Dorsolateral prefrontal cortex (tissue), 122 donors: ENCODE measurements at places on chromosomes 13 and 19.

DNA sequence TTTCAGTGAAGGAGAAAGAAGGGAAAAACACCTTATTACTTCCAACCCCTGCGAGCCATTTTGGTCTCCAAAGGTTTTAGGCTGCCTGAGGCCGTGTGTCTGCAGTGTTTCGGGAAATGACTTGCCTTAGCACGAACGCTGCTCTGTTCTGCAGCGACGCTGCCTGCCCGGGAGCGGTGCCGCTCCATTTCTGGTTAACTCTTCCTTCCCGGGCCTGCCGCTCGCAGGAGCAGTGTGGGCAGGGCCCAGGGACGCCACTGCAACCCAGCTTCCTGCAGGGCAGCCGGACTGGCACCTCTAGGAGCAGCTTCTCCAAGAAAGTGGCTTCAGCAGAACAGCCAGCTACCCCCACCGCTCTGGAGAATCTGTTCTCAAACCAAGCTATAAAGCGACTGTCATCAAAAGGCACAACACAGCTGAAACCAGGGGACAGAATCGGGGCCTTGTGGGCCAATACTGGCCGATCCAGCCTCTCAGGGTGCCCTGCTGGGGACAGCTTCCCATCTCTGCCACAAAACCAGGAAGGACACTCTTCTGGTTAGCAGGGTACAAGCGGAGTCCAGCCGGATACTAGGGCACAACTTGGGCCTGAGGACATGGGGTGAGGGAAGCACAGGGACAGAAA is 72.2 kb downstream of the KCTD15 start:
- DNase-seq: peak; percentile 42

DNA sequence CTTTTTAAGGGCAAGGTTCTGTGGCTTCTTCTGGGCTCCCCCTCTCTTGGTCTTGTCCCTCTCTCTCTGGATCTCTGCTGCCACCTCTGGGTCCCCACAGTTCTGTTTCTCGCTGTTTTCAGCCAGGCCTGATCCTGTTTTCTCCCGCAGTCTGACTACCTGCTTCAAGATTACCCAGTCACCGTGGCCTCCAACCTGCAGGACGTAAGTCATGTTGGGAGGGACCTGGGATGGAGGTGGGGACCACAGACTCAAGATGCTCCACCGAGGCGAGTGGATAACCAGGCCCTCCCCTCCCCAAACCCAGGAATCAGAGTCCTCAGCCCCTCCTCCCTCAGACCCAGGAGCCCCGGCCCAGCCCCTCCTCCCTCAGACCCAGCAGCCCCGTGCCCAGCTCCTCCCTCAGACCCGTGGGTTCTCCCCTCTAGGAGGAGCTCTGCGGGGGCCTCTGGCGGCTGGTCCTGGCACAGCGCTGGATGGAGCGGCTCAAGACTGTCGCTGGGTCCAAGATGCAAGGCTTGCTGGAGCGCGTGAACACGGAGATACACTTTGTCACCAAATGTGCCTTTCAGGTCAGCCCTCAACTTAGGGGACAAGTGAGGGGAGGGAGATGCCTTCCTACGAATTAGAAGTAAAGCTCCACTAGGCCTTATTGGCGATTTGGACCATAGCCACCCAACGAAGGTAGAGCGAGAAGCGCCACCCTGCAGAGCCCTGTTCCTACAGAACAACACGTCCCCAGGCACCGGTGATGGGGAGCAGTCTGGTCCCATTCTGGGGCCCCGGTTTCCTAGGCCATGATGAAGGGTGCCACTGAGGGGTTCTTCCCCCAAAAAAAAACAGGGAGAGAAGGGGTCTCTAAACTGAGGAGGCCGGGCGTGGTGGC is 2.2 kb downstream of the FLT3LG start:
- no peak for DNase-seq

GRCh38 chr19:41848666-41849065 is 3.8 kb downstream of the DMRTC2 start:
- no peak for DNase-seq

DNA sequence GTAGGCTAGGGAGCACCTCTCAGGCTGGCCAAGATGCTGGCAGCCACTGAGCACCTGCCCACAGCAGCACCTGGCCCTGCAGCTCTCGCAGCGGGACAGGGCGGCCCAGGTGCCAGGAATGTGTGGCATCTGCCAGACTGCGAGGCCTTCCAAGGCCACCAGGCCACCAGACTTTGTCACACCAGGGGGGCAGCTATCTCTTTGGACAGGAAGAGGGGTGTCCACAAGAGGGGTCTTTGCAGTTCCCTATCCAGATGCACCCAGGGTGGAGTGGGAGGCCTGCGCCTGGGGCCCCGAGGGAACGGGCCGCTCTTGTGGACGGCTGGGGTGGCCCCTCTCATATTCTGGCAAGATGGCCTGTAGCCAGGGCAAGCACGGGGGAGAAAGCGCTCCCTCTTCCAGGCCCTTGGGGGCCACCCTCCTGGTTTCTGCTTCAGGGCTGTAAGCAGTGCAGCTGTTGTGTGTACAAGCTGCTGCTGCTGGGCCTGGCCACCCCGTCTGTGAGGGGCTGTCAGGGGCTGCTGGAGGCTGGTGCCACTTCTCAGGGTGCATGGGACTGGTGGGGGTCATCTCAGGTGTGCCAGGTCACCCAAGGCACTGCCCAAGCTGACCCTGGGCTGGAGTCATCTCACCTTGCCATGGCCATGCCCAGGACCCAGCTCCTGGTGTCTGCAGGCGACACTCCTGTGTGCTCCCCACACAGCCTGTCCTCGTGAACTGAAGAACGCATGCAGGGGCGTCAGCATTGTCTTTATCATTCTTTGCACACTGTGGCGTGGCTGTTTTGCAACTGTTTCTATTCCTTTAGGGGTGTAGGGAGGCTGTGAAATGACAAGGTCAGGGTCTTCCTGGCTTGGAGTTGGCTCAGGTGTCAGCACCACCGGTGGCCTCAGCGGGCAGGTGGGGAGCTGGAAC is 1.8 kb downstream of the TEX29 start:
- no peak for DNase-seq

DNA sequence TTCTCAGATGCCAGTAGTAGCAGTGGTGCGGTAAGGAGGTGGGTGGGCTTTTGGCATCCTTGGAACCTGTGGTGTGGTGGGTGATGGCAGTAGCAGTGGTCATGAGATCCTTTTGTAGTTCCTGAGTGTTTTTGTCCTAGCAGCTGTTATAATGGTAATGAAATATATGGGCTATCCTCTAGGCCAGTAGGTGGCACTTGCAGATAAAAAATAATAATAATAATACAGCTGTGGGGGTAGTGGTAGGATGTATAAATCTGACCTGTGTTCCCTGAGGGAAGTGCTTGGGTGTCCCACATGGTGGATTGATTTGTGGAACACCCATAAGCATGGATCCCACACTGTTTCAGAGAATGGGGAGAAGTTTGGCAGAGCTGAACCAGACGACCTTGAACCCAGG is 334.0 kb downstream of the SLITRK5 start:
- DNase-seq: no peak

GRCh38 chr19:1366296-1366695 is 17.4 kb upstream of the NDUFS7 start:
- DNase-seq: no peak

GRCh38 chr19:34475026-34475974 is 6.3 kb upstream of the WTIP start:
- DNase-seq: no peak

DNA sequence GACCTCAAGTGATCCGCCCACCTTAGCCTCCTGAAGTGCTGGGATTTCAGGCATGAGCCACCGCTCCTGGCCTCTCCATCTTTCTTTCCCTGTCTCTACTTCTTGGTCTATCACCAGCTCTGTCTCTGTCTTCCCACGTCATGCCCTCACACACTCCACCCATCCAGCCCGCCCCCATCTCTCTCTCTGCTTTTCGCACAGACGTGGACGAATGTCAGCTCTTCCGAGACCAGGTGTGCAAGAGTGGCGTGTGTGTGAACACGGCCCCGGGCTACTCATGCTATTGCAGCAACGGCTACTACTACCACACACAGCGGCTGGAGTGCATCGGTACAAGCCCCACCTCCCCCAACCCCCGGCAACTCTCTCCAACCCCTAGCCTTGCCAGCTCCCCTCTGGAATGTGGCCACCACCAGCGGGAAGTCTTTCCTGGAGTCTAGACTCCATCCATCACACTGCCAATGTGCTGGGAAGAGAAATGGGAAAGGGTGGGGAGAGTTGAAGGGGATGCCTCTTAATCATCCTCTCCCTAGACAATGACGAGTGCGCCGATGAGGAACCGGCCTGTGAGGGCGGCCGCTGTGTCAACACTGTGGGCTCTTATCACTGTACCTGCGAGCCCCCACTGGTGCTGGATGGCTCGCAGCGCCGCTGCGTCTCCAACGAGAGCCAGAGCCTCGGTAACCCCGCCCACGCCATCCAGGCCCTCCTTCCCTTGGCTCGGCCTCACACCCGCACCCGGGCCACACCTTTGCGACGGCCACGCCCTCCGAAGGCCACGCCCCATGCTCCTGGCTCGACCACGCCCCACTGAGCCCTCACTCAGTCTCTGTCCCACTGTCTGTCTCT is 22.5 kb downstream of the LTBP4 start:
- DNase-seq: no peak

DNA sequence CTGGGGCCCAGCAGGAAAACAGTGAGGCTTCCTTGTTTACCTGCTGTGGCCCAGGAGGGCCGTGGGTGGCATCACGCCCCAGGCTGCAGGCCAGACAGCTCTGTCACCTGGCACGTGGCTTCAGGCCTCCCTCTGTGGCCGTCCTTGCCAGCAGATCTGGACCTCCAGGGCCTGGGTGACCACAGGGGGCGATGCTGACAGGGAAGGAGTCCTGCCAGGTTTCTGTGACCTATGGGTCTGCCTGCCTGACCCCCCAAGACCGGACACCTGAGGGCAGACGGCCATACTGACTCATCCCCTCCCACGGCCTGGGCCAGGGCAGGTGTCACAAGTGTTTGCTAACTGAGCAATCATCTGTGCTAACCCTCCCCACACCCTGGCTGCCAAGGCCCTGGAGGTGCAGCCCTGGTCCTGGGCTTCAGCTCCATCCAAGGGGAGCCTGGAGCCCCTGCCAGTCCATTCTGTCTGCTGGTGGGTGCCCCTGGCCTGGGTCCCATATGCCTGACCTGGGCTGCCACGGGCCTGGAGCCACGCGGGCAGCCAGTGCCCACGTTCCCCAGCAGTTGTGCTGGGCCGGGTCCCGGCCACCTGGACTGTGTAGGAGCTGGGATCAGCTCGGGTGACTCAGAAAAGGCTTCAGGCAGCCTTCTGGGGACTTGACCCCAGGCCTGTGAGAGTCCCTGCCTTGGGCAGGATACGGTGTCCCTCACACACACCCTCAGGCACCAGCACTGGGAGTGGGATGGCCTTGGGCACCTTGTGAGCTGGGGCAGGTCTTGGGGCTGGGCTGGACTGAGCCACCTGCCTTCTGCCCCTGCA is 3.7 kb downstream of the CDC34 start:
- DNase-seq: peak; percentile 53

- peak; percentile 44 for DNase-seq
Measured at GRCh38 chr19:33447336-33448158, 74.0 kb downstream of the CEBPG start.

DNA sequence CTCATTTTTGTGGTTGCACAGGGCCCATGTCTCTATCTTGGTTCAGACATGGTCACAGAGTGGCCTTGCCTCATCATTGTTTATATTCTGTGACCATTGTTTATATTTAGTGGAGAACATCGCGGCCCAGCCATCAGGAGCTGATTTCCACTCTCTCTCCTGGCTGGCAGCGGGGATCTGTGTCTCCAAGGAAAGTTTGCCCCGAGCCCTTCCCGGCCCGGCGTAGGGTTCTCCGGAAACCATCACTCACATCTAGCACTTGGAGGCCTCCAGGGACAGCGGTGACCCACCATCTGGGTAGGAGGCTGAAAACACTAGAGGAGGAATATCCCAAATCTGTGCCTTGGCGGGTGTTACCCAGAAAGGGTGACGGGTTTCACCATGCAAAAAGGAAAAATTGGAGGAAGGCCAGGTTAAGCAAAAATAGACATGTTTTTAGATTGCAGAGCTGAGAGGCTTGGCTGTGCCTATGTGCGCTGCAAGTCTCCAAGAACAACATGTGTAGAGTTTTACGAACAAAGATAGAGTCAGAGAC is 726 bp upstream of the ZNF358 start:
- peak; percentile 59 for DNase-seq

DNA sequence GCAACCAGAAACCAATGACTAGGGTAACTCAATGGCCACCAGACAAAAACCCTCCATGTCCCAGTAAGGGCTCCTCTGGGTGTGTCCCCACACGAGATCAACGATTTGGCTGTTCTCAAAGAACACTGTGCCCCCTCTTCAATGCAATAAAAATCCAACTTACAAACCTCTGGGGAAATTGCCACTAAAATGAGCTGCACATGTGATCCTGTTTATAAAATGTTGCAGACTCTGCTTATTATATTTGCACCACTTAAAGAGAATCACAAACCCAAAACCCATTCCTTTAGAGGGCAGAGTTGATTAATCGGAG is 80.5 kb downstream of the STK24 start:
- DNase-seq: no peak

DNA sequence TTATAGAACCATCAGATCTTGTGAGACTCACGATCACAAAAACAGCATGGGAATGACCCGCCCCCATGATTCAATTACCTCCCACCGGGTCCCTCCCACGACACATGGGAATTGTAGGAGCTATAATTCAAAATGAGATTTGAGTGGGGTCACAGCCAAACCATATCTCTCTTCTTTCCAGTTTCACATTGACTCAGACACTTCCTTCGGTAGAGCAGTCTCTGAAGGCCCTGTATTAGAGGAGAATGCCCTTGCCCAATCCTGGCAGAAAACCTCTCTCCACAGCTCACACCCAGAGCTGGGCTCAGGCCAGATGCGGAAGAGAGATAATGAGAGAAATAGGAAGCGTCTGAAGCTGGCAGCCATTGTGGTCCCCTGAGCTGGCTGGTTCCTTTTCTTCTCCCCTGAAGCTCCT is 72.4 kb upstream of the CLDN10 start:
- no peak for DNase-seq

DNA sequence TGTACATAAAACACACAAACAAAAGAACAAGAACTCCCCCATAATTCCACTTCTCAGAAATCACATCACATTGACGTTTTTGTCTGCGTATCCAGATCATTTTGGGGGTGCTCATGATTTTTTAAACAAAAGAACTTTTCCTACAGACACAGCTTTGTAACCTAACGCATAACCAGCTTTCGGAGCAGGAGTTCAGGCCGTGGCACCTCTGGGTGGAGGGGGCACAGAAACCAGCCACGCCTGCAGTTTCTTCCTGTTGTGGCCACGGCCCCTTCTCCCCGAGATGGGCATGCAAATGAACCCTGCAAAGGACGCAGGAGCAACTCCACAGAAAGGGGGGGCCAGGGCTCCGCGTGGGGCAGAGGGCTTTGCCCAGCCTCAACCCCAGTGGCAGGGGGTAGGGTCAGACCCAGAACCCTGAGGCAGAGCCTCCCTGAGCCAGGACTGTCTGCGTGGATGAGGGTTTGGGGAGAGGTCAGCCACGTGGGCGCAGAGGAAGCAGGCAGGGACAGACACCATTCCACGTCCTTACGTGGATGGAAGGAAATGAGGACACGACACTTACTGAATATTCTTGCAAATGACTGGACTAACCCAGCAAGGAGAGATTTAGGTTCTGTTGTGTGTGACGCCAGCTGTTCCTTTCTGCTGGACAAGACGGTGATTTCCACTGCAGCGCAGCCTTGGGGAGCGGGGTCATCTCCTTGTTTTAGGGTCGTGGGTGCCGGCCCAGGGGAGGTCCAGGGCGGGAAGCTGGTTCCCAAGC is 64.4 kb downstream of the RASA3 start:
- peak; percentile 26 for DNase-seq

GRCh38 chr19:47210689-47211316 is 20.2 kb downstream of the BBC3 start:
- no peak for DNase-seq
